ENCODE measurements at places on chromosomes 4 and X.

DNA sequence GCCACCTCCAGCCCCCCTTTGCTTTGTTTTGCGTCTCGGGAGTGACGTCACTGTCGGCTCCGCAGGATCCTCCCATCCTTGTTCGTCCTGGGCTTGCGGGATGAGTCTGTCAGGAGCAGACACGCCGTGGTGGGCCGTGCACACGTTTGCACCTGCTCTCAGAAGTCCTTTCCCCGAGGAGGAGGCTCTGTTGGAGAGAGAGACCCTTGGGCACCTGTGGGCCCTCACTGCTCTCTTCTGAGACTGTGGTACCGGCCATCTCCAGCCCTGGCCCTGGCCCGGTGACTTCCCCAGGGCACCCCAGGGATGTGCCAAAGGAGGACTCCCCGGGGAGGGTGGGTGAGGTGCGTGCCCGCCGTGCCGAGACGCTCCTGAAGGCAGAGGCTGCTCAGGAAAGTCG is 76.1 kb upstream of the PPP2R3B start:
- no peak for DNase-seq

- no peak for DNase-seq
Observed at GRCh38 chrX:46180258-46180687, 364.9 kb downstream of the ZNF674 start.

- DNase-seq, result no peak
Observed at GRCh38 chrX:31356275-31357212, 284.7 kb upstream of the FTHL17 start.

- no peak for DNase-seq
Observed at GRCh38 chr4:3746701-3747580, 19.2 kb upstream of the ADRA2C start.

DNA sequence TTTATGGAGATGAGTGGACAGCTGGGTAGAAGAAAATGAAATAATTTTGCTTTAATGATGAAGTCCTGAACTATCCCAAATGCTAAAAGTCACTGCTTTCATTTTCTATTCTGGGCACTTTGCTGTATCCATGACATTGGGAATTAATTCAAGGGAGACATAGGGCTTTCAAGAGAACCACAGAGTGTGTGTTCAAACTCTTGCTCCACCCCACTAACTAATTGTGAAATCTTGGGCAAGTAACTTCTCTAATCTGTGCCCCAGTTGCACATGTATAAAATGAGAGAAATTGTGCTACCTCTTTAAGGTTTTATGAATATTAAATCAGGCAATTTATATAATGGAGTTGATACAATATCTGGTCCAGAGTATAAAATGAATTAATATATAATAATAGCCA is 1422.0 kb downstream of the ADGRL3 start:
- no peak for DNase-seq

GRCh38 chr4:182133033-182133432 is 110.2 kb upstream of the TENM3 start:
- no peak for DNase-seq

DNA sequence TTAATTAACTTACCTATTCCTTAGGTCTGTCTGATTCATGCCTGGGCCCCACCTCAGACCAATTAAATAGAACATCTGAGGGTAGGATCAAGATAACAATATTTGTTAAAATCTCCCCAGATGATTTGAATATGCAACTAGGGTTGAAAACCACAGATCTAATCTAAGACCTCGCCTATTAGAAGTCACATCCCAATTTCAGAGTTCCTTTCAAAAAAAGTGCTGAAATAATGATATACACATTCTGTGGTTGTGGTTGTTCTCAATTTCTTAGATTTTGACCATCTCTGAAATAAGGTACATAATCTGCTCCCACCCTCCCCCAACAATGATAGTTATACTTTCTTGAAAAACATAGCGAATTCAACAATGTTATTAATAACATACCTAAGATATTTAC is 27.7 kb downstream of the NIPAL1 start:
- no peak for DNase-seq

GRCh38 chrX:105872941-105873340 is 50.6 kb downstream of the NRK start:
- no peak for DNase-seq

GRCh38 chr4:10584042-10584441 is 100.5 kb downstream of the CLNK start:
- peak; percentile 32 for DNase-seq

GRCh38 chr4:30945586-30945985 is 225.4 kb downstream of the PCDH7 start:
- no peak for DNase-seq

DNA sequence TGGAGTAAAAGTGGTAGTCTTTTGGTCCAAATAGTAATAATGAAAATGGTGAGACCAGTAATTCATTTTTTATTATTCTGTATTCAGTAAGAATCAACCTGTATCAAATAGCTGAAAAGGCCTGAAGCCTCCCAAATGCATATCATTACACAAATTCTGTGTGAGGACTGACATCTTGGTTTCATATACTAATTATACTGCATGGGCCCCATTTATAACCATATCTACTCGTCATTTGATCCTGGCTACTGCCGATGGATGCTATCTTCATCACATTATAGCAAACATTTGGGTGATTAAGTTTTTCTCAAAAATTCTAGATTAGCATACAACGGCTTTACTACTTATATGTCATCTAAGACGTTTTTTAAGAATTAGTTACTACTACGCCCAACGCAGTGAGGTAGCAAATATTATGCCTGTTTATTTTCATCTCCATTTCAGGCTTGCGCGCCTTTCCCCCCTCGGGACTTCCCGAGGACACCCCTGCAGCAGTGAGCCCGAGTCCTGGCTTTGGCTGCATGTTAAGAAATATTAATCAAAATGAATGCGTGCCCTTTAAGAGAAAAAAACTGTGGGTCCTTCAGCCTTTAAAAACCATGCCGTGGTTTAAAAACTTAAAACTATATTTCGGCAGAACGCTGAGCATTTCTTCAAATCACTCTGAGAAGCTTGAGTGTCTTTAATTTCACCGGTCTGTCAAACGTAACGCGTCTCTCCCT is 814 bp upstream of the MMAA start:
- DNase-seq, result no peak

- no peak for DNase-seq
Observed at GRCh38 chrX:40035726-40036125, 62.0 kb downstream of the BCOR start.

DNA sequence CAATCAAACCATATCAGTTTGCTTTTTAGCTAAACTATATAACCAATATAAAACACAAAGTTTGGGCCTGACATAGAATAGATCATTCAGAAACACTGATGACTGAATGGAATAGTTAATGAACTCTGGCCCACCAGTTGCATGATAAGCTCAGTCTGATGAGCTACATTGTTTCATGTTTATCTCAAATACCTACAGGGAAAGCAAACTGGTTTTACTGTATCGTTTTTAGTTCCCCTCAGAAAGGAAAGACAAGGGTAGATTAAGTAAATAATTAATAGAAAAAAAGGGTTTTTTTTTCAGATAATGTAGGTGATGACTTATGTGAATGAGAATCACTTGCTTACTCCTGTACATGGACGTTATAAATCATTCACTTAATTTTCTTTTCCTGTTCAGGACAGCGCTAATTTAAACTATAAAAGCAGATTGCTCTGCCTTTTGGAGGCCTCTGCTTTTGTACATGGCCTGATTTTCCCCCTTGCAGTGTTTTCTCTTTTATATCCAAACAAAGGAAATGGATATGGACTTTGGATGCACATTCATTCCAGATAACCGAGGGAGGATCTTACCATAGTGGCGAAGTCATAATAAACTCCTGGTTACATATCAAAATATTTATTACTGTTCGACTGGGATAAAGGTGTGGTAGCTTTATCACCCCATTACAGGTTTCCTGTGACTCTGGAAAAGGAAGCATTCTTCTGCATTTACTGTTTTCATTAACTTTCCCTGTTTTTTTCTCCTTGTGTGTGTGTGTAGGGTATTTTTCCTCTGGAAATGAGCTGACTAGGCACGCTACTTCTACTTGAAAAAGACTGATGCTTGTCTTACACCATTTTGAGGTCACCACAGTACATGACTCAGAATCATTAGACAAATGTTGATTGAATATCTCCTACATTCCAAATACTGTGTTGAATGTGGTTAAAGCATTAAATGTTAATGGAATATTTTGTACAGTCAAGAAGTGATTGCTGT is 373.1 kb upstream of the HS3ST1 start:
- no peak for DNase-seq
